H4 (cell line): ENCODE measurements at places on chromosomes 11 and 22. TPM values are rescaled to one million over a fixed set of nuclear protein-coding genes. Genes with fewer than 3 reads are reported as not detected.

DNA sequence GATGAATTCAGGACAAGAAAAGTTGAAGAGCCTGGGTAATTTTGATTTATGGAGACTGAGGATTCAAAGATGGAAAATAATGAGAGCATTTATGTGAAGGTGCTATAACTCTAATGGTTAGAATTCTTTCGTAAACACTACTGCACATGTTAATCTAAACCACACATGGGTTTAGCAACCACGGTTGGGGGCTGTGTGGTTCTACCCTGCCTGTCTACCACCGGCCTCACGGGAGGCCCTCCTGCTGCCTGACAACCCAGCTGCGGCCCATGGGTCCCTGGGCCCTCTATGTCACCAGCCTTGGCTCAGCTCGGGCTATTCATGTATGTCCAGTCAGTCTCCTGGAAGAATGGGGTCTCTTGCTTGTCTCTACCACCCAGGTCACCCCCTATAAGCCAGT, 68.5 kb upstream of the ARFGAP3 start:
- DNase-seq, result no peak

The TPBGL gene
- not detected in 2 replicates for total RNA-seq

DNA sequence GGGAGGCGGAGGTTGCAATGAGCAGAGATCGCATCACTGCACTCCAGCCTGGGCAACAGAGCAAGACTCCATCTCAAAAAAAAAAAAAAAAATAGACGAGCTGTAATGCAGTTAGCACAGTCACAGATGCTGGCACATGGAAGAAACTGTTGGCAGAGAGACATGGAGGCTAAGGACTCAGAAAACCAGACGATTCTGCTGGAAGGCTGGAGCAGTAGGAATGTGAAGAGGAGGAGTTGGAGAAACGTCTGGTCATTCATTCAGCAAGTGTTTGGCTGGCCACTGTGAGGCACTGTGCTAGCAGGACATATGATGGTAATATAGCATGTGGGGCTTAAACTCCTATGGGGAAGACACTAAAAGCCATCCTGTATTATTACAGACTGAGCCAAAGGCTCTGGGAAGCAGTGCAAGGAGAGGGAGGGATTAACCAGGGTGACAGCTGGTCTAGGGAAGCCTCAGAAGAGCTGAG, 5.0 kb downstream of the UQCR10 start:
- DNase-seq, result peak; percentile 26

DNA sequence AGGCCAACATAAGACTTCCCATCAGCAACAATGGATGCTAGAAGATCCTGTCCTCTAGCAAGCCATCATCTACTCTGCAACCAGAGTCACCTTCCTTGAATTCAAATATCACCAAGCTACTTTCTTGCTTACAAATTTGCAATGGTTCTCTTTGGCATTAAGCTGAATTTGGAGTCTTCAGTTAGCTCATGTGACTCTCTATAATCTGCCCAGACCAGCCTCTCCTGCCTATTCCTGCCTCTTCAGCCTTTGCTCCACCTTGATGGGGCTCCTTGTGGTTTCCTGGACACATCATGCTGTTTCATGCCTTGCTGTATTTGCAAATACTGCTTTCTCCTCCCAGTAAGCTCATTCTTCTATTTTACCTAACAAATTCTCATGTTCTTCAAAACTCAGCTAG, 82.3 kb downstream of the RASSF10 start:
- peak; percentile 48 for DNase-seq

- no peak for DNase-seq
Observed at GRCh38 chr11:105168457-105168856, 28.9 kb upstream of the CARD18 start.

The RFPL1 gene
- total RNA-seq, result 0.08 TPM in 1 of 2 replicates, not detected in the other

DNA sequence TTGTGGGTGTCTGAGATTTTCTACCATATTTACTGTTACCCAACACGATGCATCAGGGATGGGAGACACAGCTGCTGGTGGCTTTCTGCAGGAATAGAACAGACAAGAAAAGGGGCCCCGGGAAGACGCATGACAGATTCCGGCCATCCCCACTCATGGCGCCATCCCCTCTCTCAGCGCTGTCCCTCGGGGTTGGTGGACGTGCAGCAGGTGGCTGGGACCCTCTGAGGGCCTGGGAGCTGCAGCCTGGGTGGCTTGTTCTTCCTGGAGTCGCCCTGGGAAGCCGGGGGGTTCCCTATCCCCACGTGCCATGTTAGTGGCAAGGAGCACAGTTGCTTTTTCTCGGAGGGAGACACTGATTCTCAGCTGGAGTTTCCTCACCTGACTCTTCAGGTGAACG, 1123.3 kb downstream of the BRD1 start:
- no peak for DNase-seq

- no peak for DNase-seq
Observed at GRCh38 chr11:70888061-70888460, 364.3 kb downstream of the SHANK2 start.

DNA sequence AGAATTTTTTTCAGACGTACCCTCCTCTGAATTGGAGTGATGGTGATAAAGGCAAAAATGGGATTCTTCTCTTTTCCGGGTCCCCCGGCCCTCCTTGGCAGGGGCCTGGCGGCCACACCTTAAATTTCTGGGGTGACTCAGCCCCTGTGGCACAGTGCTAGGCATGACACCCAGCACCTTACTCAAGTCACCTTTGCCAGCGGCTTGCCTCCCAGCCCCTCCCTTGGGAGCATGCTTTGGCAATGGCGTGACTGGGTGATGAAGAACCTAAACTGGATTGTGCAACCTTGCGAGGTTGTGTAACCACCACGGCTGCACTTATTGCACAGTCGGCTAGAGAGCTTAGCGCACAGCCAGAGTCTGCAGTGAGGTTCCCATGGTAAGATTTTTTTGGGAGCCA, 16.2 kb upstream of the LDLRAD3 start:
- peak; percentile 80 for DNase-seq

The ADAMTS8 gene
- total RNA-seq, result 0.04 TPM in 1 of 2 replicates, not detected in the other

- DNase-seq, result no peak
Observed at GRCh38 chr11:117176186-117176585, 2.4 kb upstream of the SIDT2 start.

GRCh38 chr11:45390407-45390806, 104.3 kb upstream of the SYT13 start:
- DNase-seq, result no peak

- no peak for DNase-seq
Observed at GRCh38 chr22:20039683-20040325, 18.9 kb downstream of the TANGO2 start.

The OR8J1 gene
- not detected in 2 replicates for total RNA-seq

- DNase-seq, result no peak
Observed at GRCh38 chr11:123187665-123188507, 7.2 kb downstream of the CLMP start.

The CAVIN3 gene
- total RNA-seq, result 0.27 and 0.41 TPM in 2 replicates

The CRACR2B gene
- total RNA-seq, result not detected in 2 replicates

DNA sequence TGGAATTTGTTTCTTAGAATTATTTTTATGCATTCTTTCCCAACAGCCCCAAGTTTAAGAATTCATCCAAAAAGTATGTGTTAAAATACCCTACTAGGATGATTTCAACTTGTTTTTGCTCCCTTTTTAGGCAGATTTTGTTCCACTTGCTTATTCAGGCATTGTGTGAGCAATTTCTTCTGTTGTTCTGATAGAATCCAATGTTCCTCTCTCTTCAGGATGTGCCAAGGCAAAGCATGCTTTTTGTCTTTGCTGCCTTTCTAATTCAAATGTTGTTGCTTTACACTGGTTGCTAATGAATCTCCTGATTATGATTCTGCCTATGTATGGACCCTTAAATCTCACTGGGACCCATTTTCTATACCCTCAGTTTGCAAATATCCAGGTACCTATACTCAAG, 131.2 kb upstream of the ARHGAP42 start:
- DNase-seq, result no peak

- no peak for DNase-seq
Observed at GRCh38 chr11:12413141-12414052, 36.0 kb downstream of the PARVA start.

DNA sequence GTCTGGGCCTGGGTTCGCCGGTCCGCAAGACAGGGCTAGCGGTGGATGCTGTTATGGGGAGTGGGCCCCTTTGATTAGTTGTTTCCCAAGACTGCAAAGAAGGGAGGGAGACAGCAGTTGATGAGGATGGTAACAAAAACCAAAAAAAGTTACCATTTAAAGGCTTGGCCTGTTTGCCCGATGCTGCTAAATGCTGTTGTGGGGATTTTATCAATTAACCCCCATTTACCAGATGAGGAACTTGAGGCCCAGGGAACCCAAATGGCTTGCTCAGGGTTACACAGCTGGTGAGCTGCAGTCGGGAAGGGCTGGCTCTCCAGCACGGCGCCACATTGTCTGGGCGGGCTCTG, 3.4 kb downstream of the TRPT1 start:
- no peak for DNase-seq

DNA sequence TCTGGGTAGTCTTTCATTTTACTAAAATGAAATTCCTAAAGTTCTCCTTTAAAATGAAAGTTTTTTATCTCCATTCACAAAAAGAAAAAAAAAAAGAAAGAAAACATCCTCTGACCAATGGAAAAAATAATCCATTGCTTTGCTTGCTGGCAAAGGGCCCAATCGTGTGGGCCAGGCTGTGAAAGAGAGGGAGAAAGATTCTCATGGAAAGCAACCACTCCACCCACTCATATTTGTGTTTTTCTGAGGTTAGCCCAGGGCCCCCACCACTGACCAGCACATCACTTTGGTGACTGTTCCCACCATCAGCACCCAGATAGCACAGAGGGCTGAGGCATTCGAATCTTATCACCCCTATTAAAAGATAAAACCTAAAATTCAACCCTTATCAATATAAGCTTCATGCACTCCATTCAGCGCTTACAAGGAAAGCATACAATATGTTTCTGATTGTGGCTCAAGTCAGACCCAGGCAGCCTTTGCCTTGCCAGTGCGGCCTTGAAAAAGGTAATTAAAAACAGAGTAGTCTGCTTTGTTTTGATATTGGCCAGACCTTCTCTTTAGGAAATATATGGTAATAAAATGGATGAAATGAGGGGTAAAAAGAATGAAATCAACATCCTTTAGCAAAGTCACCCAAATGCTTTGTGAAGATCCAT, 192.8 kb downstream of the ETS1 start:
- no peak for DNase-seq

The KIF18A gene
- total RNA-seq, result 28.8 and 34.1 TPM in 2 replicates

DNA sequence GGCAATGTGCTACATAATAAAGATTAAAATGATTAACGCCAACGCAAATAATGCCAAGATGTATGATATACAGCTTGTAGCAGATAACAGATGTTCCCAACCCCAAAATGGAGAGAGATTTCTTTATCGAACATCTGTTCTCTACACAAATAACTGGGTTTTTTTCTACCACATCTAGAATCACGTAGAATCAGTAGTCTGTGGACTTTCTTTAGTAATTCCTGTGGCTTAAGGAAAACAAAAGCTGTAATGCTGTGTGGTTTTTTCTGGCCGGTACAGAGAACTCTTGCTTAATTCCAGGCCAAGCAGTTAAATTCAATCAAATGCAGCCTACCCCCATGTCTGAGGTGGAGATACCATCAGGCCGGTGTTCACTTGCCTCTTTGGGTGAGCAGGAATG, 303.4 kb downstream of the FAT3 start:
- peak; percentile 42 for DNase-seq

The CARNS1 gene
- not detected in 2 replicates for total RNA-seq

GRCh38 chr11:131290185-131290584, 80.2 kb upstream of the NTM start:
- no peak for DNase-seq

The DCDC1 gene
- total RNA-seq, result 0.08 and 0.31 TPM in 2 replicates

The ACTN3 gene
- not detected in 2 replicates for total RNA-seq

GRCh38 chr11:111047374-111047773, 198.2 kb upstream of the POU2AF2 start:
- no peak for DNase-seq

DNA sequence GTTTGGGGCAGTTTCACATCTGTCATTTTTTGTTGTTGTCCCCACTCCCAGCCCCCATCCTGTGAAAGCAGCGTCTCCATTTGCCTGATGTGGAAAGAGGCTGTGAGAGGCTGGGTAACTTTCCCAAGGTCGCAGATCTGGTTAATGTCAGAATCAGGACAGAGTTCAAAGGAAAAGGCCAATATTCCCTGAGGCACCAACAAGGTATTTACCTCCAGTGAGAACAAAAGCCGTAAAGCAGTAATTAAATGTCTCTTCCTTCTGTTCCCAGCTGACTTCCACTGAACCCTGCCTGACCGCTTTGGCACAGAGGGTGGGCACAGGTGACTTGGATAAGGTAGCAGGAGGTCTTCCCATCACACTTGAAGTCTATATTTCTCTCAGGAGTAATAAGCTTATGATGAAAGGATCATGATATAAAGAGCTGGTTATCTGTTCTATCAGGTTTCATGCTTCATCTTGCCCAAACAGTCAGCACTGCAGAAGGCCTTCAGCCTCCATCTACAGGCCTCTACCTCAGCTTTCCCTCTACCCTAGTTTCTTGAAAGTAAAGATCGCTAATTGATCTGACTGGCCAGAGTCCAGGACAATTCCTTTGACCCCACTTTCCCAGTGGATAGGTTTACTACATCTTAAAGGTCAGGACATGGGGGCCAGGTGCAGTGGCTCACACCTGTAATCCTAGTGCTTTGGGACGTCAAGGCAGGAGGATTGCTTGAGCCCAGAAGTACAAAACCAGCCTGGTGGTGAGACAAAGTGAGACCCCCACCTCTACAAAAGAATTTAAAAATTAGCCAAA, 9.4 kb downstream of the C11orf91 start:
- DNase-seq, result peak; percentile 35

DNA sequence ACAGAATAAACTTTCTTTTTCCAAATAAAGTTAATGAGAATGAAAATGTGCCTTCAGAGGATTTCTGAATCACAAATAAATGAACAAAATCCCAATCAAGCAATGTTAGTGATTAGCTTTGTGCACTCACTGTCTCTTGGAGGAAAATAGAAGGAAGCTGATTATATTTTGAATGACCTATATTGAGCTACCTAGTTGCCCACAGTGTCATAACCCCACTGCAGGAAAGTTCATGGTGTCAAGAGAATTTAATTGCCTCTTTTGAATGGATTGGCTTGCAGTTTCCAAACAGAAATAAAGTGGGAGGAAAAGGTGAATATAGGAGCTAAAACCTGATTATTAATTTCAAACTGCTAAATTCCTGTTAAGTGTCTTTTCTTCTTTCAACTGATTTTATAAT, 515.9 kb downstream of the JRKL start:
- DNase-seq, result no peak

DNA sequence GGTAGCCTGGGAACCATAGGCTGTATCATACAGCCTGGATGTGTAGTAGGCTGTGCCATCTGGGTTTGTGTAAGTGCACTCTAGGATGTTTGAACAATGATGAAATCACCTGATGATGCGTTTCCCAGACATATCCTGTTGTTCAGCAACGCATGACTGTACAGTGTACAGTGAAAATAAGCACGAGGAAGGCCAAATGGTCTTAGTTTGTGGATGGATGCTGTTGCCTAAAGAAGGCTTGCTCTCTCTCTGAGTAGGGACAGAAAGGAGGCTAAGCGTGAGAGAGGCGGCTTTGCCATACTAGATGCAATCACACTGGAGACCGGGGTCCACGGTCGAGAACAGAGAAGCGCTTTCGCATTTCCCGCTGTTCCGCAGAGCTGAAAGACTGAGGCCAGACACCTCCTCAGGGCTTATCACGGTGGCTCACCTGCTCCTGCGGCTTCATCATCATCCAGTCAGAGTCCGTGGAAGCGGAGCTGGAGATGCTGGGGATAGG, 27.6 kb upstream of the APLP2 start:
- DNase-seq, result peak; percentile 48
